ENCODE measurements at places on chromosomes 11 and 22. TPM values are rescaled to one million over a fixed set of nuclear protein-coding genes. Genes with fewer than 3 reads are reported as not detected.

- no peak overlapping the region for H3K4me3 ChIP-seq
- DNase-seq, result peak; percentile 37
- peak overlapping the region; percentile 32 for H3K27ac ChIP-seq
- no peaks in the 10 kb centered on the region for H3K36me3 ChIP-seq
Observed at GRCh38 chr11:28819741-28820140, 711.6 kb downstream of the METTL15 start.

DNA sequence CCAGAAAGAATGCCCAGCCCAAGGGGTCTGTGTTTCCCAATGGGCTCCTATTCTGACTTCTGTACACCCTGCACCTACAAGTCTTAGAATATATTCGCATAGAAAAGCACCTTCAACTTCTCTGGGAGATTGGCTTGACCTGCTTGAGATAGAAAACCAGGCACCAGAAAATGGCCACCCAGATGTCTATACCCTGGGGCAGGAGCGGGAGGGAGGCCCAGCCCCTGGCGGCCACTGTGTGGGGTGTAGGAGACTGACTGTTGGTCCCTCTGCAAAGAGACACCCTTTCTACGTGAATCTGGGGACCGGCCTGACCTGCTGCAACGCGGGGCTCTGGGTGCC is 8.5 kb downstream of the DENND6B start:
- H3K4me1 ChIP-seq, result no peaks in the 10 kb centered on the region
- no peak overlapping the region for H3K4me3 ChIP-seq
- peaks cover 9% of the 10 kb centered on the region for H3K36me3 ChIP-seq

- H3K4me3 ChIP-seq, result peak overlapping the region; percentile 19
- H3K36me3 ChIP-seq, result peaks cover 3% of the 10 kb centered on the region
- peaks cover 29% of the 10 kb centered on the region for H3K4me1 ChIP-seq
- H3K27ac ChIP-seq, result peak overlapping the region; percentile 72
- peak; percentile 78 for DNase-seq
- no peaks in the 10 kb centered on the region for H3K27me3 ChIP-seq
Observed at GRCh38 chr22:38016182-38017151, 32.1 kb upstream of the SOX10 start.

DNA sequence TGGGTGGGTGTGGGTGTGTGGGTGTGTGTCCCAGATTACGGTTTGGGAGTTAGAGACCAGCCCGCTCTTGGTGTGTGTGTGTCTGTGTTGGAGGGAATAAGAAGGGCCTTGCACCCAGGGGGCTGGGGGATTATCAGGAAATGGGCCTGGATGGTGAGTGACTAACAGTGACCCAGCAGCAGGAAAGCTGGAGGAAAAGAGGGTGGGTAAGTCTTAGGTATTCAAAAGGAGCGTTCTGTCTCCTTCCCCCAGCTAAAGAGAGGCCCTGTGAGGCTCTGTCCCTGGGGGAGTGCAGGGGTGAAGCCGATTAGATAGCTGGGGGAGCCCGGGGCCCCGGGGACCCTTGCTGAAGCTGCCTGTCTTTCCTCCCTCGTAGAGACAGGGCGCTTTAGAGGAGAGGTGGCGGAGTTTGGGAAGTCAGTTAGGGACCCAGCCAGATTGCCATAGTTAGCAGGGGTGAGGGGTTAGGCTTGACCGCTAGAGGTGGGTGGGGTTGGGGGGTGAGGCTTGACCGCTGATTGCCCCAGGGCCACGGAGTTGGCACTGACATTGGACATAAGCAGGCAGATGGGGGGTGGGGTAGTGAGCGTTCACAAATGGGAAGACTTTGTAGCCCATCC is 1.5 kb downstream of the OAF start:
- peaks cover 10% of the 10 kb centered on the region for H3K27me3 ChIP-seq
- no peak overlapping the region for H3K27ac ChIP-seq

- H3K4me1 ChIP-seq, result peaks cover 8% of the 10 kb centered on the region
- DNase-seq, result peak; percentile 42
- peak within 1 kb of the TSS; percentile 79 for H3K4me3 ChIP-seq
- H3K36me3 ChIP-seq, result peaks cover 11% of the 10 kb centered on the region
Observed at GRCh38 chr11:61917334-61918109, at the start of gene RAB3IL1. Gene RAB3IL1 (minus strand): TSS chr11:61917566. CDS start chr11:61917367, 199 bp downstream.

Gene ISX
- total RNA-seq, result not detected

Gene RTN4R
- total RNA-seq, result 4.1 TPM

- no peak for DNase-seq
- H3K36me3 ChIP-seq, result no peaks in the 10 kb centered on the region
- peaks cover 20% of the 10 kb centered on the region for H3K27me3 ChIP-seq
- H3K4me1 ChIP-seq, result no peaks in the 10 kb centered on the region
- no peak overlapping the region for H3K27ac ChIP-seq
Observed at GRCh38 chr22:39092111-39092862, 4.8 kb upstream of the APOBEC3H start.

GRCh38 chr11:32706985-32707741 is 87.3 kb downstream of the CCDC73 start:
- peaks cover 37% of the 10 kb centered on the region for H3K4me1 ChIP-seq
- no peaks in the 10 kb centered on the region for H3K27me3 ChIP-seq
- H3K27ac ChIP-seq, result peak overlapping the region; percentile 75
- peak overlapping the region; percentile 40 for H3K4me3 ChIP-seq
- DNase-seq, result no peak

Gene TMEM121B
- total RNA-seq, result 0.42 TPM

DNA sequence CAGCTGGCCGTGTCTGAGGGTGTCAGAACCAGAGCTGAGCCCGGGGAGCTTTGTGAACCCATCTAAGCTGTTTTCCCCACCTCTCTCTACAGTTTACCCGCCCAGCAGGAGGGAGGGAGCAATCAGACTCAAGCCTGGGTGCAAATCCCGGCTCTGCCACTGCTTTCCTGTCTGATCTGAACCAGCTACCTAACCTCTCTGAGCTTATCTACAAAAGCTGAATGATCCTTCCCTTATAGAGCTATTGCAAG is 252 bp downstream of the APOL2 start:
- peak overlapping the region; percentile 97 for H3K4me3 ChIP-seq
- no peak for DNase-seq
- H3K27me3 ChIP-seq, result no peaks in the 10 kb centered on the region
- peak overlapping the region; percentile 95 for H3K27ac ChIP-seq
- peaks cover 66% of the 10 kb centered on the region for H3K4me1 ChIP-seq

Gene SORL1
- 6.1 TPM for total RNA-seq

DNA sequence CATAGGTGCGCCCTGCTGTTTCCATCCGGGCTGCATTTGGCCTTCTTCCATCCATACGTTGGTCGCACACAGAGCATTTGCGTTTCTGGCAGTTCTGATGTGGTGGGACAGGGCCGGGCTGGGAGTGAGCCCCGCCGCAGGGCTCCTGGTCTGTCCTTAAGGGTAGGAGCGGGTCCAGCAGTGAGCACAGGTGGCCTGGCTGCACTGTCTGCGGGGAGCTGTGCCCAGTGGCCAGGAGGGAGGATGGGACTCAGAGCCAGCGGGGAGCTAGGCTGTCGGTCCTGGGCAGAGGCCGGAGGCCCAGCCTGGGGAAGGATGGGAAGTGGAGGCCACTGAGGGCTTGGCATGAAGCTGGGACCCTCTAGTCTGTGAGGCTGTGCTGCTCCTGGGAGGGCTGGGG is 385.1 kb downstream of the TBC1D22A start:
- no peak for DNase-seq
- H3K36me3 ChIP-seq, result no peaks in the 10 kb centered on the region
- H3K4me3 ChIP-seq, result no peak overlapping the region
- no peak overlapping the region for H3K27ac ChIP-seq

DNA sequence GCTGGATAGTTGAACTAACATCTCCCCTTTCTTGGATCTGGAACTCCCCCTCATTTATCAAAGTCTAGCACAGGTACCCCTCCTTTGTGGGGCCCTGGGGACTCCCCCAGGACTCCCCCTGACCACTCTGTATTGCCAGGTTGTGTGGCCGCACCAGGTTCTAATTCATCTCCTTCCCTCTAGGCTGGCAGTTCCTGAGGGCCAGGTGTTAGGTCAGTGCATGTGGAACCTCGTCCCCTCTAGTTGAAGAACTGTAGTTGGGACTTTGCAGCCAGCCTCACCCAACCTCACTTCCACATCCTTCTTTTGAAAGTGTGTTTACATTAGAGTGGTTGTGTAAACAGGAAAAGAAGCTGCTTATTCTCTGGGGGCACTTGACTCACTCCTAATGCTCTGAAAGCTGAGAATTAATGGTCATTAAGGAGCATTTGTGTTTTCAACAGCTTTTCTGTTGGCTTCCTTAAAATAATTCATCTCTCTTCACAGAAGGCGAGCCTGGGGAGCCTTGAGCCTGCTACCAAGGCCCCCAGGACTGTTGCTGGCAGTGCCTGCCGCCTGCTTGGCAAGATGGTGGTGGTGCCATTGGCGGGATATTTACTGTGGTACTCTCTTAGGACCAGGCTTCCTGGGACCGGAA is 11.8 kb downstream of the UPB1 start:
- DNase-seq, result peak; percentile 13
- H3K36me3 ChIP-seq, result peaks cover 3% of the 10 kb centered on the region
- peaks cover 41% of the 10 kb centered on the region for H3K4me1 ChIP-seq
- H3K27ac ChIP-seq, result peak overlapping the region; percentile 3
- peaks cover 18% of the 10 kb centered on the region for H3K27me3 ChIP-seq

DNA sequence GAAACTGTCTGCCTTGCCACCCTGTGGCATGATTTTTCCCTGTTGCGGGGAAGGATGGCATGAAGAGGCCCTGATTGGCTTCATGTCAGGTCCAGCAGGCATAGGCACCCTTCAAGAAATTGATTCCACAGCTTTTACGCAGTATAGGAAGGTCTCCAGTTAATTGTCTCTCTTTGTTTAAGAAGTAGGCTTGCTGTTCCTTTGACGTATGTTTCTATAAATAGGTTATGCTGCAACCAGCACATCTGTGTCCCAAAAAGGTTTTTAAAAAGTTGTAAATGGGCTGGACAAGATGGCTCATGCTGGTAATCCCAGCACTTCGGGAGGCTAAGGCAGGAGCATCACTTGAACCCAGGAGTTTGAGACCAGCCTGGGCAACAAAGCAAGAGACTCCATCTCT is 62.6 kb downstream of the CD6 start:
- no peak for DNase-seq
- H3K4me1 ChIP-seq, result no peaks in the 10 kb centered on the region
- peaks cover 22% of the 10 kb centered on the region for H3K27me3 ChIP-seq
- H3K27ac ChIP-seq, result no peak overlapping the region
- no peak overlapping the region for H3K4me3 ChIP-seq

GRCh38 chr11:42407341-42407740 is 904.5 kb upstream of the API5 start:
- H3K36me3 ChIP-seq, result no peaks in the 10 kb centered on the region
- H3K27me3 ChIP-seq, result no peaks in the 10 kb centered on the region
- no peak overlapping the region for H3K27ac ChIP-seq

Gene TNNT3
- total RNA-seq, result not detected

Gene NPAS4
- total RNA-seq, result not detected

DNA sequence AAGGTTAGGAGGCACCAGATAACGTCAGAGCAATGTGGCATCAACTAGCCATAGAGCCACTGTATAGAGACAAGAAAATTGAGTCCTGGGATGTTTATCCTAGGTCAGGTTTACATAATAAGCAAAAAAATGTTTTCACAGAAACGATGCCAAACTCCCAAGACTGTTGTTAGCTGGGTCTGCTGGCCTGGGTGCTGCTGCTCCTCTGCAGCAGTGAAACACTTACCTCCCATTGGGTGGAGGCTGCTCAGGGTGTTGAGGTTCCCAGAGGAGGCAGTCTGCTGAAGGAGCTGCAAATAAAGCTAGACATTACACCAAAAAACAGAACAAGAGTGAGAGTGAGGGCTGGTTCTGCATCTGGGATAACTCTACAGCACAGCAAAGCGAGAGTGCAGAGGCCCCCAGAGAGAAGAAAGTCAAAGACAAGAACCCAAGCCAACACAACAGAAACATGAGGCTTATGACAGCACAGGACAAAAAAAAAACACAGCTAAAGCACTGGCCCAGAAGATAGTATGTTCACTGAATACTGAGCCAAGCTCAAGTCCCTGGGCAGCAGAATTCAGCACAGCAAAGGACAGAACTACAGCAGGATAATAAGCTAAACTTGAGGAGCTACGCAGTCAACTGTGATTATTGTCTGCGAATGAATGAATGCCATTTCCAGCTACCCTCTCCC is 29.9 kb upstream of the RAPSN start:
- H3K27me3 ChIP-seq, result no peaks in the 10 kb centered on the region
- no peak for DNase-seq
- H3K4me1 ChIP-seq, result peaks cover 16% of the 10 kb centered on the region
- no peak overlapping the region for H3K4me3 ChIP-seq
- no peak overlapping the region for H3K27ac ChIP-seq
- peaks cover 69% of the 10 kb centered on the region for H3K36me3 ChIP-seq

DNA sequence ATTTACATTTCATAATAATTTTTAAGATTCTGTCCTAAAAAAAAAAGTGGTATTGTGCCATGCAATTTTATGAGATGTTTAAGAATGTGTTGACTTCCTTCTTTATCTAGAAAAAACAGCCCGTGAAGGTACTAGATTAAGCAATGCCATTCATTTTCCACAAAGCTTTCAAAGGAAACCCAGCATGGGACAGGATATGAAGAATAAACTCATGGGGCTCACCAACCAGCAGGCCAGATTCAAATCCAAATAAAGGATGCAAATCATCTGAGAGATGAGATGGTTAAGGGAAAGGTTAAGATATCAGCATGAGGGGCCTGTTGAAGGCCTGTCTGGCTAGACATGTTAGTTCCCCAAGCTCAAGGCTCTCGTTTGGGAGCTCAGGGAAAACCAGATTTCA is 199.1 kb downstream of the SWAP70 start:
- no peaks in the 10 kb centered on the region for H3K27me3 ChIP-seq
- no peaks in the 10 kb centered on the region for H3K36me3 ChIP-seq
- no peak overlapping the region for H3K27ac ChIP-seq
- no peak overlapping the region for H3K4me3 ChIP-seq

DNA sequence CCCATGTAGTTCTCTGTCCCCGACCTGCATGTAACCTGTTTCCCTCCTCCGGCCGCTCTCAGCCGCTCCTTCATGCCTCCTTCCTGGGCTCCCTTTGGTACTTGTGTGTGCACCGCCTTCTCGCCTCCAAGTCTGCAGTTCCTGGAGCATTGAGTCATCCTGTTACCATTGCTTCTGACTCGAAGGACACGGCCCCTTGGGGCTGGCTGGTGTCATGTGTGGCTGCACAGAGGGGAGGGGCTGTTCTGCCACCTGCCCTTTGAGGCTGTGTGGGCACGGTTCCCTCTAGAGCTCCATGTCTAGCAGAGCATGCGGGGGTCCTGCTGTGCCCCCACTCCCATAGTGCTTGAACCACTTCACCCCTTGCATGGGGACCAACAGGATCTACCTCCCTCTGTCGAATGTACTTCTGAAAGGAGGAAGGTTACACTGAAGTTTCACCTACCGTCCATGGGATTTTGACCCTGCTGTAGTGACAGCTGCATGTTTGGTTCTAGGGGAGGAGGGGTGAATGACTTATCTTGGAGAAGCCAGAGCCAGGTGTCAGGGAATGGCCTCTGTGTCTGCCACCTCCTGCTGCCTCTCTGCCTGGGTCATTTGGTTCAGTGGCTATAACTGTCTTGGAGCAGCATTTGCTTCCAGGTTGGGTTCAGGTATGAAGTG is 39.6 kb downstream of the BCR start:
- peak; percentile 64 for DNase-seq
- H3K4me3 ChIP-seq, result peak overlapping the region; percentile 34
- peaks cover 5% of the 10 kb centered on the region for H3K36me3 ChIP-seq
- H3K27ac ChIP-seq, result peak overlapping the region; percentile 24
- H3K4me1 ChIP-seq, result peaks cover 83% of the 10 kb centered on the region
